Stimulated activated CD4-positive, alpha-beta T cell treated with anti-CD3 and anti-CD28 coated beads, Interleukin-1b, Interleukin-23, amount 100 ng/mL, for 1 hour (primary cell): ENCODE measurements at places on chromosomes 16 and 17.

GRCh38 chr17:74856112-74856511 is 3.6 kb downstream of the GRIN2C start:
- no peak for DNase-seq

DNA sequence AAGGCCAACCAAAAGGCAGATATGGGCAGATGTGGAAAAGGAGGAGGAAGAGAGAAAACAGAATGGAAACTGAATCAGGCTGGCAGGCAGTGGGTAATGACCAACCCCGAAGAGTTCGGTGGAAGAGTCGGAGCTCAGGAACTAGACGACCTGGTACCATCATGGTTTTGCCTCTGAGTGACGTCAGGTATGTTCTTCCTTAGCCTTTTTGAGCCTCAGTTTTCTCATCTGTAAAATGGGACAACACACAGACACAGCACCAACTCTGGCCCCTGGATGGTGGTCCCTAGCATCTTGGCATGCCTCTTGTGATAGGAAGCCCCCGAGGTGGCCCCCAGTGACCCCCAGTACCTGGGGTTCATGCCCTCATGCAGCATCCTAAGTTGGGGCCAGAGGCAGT is 37.2 kb upstream of the C16orf82 start:
- DNase-seq: no peak

DNA sequence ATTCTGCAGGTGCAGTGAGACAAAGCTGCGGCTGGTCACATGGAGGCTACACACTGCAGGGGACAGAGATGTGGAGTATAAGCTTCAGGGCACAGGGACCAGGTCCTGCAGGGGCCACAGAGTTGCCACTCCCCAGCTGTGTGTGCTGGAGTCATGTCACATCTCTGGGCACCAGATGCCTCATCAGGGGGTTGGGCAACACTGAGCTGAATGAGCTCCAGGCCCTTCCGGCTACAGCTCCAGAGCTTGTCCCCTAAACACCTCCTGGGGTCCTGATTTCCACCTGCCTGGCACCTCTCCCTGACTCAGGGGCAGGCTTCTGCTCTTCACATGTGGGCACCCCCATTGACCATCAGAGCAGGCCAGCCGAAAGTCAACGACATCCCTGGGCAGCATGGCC is 32.5 kb downstream of the SPHK1 start:
- DNase-seq: no peak

DNA sequence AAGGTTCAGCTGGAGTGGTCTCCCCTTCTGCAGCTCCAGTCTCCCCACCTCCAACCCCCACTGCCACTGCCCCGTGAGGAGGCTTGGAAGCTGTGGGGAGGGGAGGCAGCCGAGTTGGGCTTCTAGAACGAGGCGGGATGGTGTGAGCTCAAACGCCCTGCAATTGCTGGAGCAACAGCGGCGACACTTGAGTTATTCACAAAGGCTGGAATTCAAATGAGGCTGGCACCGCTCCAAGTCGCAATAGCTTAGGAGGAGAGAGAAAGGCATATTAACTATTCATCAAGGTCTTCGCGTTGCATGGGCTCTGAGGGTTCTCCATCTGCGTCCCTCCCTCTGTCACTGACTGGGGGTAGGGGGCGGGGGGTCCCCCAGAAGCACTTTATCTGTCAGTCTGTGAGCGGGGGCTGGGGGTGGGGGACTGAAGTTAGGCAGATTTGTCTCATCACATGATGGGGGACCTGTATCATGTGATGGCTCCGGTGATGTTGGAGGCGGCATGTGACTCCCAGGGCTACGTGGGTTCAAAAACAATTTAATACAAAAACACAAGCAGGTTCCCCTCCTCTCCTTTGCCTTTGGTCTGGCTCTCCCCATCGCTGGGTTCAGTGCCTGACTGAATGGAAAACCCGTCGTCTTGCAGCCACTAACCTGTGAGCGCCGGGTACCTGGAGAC is 70.5 kb downstream of the RBBP6 start:
- no peak for DNase-seq

DNA sequence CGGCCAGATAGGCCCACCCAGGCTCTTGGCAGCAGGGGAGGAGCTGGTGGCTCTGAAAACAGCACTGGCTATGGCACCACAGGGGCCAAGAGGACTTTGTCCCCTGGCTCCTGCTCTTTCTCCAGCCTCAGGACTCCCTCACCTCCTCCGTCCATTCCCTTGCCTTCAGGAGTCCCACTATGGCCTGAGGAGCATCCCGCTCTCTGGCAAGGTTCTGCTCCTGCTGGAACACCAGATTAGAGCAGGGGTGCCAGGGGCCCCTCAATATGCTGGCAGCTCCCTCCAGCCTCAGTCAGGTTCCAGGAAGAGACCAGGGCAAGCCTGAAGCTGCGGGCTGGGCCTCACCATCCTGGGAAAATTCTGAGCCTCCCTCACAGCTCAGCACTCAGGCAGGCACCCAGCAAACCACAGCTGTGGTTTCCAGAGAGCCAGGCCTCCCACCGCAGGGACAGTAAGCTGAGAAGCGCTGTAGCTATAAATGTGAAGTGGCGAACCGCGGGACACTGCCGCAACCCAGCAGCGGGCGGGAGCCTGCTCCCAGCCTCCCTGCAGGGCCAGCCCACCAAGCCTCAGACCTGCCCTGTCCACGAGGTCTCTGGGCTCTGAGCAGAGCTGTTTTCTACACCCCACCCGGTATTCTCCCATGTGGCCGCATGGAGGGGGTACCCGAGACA is 25.7 kb downstream of the C17orf100 start:
- no peak for DNase-seq

DNA sequence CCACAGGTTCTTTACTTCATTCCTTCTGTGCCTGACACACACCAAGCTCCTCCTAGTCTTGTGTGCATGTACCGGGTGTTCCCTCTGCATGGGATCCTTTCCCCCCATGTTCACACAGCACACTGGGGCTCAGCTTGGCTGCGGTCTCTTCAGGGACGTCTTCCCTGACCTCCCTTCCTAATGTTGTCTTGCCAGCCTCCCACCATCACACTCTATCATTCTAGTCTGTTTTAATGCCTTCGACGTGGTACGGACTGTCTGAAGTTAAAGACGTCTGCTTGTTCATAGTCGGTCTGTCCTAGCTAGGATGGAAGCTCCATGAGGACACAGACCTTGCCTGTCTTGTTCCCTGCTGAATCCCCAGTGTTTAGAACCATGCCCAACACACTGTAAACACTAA is 60.1 kb downstream of the USP31 start:
- DNase-seq: no peak

DNA sequence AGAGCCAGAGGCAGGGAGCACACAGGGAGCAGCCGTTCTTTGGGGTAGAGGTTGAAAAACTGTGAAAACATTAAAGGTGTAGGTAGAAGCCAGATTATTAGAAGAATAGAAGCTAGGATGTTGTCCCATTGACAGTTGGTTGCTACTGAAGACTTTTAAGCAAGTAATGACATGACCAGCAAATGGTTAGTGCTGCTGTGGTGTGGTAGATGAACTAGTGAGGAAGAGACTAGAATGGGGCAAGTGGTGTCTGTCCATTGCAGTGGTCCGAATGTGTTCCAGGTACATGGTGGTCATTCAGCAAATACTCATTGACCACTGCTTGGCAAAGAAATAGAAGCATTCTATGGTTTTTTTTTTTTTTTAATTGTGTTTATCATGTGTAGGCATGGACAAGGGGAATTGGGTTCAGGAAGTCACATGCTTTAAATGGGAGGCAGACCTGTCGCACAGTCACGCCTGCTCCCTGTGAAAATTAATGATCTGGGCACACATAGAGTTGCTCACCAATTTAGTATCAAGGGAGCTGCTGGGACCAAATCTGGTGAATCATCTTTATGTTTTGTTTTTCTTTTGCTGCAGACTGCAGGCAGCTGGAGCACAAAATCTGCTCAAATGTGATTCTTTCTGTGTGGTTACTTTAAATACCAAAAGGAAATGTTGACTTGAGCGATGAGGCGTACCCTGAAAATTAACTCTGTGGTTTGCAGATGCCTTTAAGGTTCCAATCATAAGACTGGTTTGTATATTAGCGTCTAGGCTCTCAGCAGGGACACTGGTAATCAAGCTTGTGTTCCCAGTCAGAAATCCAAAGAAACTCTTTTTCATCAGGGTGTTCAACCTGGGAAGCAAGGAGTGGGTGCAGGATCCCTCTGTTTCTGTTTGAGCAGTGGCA is 30.7 kb downstream of the YPEL2 start:
- no peak for DNase-seq
